ENCODE measurements at places on chromosomes 3 and 15.

DNA sequence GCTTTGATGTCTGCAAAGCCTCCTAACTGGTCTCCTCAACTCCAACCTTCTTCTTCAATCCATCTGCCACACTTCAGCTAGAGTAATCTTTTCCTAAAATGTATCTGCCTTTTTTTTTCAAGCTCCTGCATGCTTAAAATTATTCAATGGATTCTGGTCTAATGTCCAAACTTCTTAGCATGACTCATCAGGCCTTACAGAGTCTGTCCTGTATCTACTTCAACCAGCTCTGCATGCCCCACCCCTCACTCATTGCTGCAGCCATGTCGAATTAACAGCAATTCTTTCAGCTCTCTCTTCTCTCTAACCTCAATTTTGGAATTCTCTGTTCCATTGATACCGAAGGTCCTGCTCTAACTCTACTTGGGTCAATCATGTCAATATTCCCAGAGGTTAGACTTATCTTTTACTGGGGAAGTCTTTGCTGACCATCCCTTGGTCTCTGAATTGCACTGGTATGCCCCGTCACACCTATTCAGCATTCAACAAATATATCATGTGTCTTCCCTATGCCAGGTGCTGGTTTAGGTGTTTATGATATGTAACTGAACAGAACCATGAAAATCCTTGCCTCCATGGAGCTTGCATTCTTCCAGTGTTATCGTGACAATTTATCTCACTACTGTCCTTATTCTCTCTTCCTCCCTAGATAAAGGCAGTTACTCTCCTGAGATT, 88.5 kb upstream of the NANOGP8 start:
- DNase-seq: no peak

GRCh38 chr3:59854061-59854709, 804.4 kb upstream of the CFAP20DC start:
- no peak for DNase-seq

DNA sequence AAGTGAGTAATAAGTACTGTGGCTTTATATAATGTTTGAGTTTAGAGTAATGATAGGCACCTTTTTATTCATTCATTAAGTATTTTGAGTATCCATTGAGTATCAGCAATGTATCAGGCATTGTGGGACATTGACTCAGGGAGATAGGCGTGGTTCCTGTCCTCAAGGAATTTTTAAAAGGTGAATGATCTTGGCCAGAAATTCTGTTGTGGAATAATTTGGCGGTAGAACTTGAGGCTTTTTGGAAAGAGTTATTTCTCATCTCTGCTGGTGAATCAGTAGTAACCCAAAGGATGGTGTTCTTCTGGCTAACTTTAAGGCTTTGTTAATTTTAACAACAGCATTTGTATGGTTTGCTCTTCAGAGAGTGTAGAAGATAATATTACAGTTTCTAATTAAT, 2.0 kb downstream of the RAB7A start:
- DNase-seq: no peak

- DNase-seq: no peak
These were observed 2.2 kb downstream of the RPN1 start for GRCh38 chr3:128648402-128648801.

- DNase-seq: no peak
These were observed 26.5 kb upstream of the POLR2M start for GRCh38 chr15:57680021-57680420.

- no peak for DNase-seq
These were observed 332.7 kb upstream of the SLCO3A1 start for GRCh38 chr15:91520850-91521249.

DNA sequence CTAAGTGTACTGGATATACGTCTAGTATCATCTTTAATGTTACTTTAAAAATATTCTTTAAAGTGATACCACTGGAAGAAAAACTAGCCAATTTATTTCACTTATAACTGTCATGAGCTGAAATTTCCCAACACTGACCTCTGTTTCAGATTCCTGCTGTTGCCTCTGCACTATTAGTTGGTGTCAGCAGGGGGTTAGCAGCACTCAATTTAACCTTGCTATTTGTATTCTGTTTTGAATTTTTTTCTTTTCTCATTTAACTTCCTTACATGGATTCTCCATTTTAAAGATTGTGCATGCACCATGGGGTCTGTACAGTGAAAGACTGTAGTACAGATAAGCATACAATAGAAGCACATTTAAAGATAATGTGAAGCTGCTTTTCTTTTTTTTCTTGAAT, 169.2 kb downstream of the UBE2E2 start:
- DNase-seq: no peak

GRCh38 chr3:17489139-17489538, 253.3 kb downstream of the TBC1D5 start:
- no peak for DNase-seq

DNA sequence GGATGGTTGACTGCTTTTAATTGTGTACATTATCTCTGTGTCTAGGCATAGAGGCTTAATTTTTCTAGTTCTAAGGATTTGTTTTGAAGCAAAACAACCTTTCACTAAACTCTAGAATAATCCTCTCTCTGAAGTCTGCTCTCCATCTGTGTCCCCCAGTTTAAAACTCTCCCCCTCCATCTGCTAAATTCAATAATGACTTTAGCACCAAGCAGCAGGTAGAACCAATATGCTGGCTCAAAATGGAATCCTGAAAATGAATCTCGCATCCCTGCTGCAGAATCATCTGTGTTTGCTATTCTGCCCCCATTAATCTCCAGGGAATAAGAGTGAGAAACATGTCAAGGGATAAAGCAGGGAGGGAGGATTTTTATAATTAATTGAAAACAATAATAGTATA, 111.8 kb downstream of the TUSC7 start:
- no peak for DNase-seq

DNA sequence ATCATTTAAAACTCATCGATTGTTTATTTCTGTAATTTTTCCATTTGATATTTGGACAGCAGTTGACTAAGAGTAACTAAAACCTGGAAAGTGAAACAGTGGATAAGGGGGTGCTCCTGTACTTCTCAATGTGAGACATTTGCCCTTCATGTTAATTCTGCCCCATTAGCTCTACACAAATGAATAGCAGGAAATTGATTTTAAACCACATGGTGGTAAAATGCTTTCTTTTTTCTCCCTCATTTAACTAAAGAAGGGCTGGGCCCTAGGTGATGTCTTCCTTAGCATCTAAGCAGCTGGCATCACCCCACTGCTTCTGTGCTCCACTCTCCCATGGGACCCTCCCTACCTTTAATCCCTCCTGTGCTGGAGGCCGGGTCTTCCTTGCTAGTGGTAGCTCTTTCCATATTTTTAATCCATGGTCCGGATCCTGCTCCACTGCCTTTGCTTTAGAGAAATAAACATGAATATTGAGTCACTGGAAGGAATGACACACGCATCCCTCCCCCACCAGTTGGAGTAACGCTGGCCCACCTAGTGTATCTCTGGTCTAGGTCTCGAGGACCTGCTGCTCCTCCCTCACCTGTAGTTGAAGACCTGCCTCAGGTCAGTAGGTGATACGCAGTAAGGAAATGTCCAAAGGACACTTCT, 30.2 kb upstream of the LAMP3 start:
- DNase-seq: no peak

DNA sequence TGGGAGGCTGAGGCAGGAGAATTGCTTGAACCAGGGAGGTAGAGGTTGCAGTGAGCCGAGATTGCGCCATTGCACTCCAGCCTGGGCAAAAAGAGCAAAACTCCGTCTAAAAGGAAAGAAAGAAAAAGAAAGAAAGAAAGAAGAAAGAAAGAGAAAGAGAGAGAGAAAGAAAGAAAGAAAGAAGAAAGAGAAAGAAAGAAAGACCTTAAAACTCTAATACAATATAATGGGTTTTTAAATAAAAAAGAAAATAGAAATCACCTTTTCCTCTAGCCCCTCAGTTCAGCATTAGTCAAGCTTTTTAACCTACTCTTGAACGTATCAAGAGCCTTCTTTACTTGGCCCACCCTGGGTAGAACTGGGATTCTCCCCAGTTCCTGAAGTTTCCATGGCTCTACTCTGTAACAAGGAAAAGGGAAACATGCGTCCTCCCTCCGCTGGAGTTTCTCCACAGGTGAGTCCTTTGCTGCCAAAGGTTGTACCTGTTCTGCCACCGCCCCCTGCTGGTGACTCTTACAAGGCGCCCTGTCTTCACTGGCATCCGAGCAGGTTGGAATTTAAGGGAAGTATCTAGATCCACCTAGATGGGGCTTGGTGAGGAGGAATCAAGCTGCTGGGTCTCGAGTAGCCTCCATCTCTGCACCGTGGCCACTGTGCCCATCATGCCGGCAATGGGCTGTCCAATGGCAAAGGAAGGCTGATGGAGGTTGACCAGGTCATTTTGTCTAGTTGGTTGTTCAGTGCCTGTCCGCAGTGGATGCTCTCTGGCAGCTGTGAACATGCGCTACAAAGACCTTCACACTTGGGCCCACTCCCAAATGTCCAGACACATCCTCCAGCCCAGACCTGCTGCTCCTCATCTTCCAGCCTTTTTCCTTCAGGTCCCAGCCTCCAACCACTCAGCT, 20.6 kb upstream of the EPHB3 start:
- DNase-seq: peak; percentile 55

GRCh38 chr15:46080016-46080415, 445.2 kb downstream of the SQOR start:
- no peak for DNase-seq

- DNase-seq: no peak
These were observed 34.3 kb downstream of the ZMAT3 start for GRCh38 chr3:179037351-179037750.

- DNase-seq: no peak
These were observed 957.1 kb downstream of the FHIT start for GRCh38 chr3:60294181-60294580.

- DNase-seq: no peak
These were observed 29.5 kb upstream of the LSAMP start for GRCh38 chr3:116474801-116475200.

DNA sequence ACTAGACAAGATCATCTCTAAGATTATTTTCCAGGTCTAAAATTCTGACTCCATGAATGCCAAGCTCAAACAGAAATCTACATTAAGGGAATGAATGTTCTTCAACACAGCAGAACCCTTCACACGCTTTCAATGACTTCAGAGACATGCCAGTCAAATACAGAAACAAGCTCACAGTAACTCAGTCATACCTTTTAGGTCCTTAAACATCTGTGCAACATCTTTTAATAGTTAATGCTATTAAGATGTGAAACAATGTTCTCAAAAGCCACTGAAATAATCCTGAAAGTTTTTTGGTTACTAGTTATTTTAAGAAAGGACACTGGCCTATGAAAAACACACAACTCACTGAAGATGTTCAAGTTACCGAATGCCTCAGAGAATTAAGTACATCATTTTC, 2.5 kb downstream of the DLG1 start:
- DNase-seq: no peak

- no peak for DNase-seq
These were observed 5.5 kb downstream of the PIAS1 start for GRCh38 chr15:68059630-68060029.

DNA sequence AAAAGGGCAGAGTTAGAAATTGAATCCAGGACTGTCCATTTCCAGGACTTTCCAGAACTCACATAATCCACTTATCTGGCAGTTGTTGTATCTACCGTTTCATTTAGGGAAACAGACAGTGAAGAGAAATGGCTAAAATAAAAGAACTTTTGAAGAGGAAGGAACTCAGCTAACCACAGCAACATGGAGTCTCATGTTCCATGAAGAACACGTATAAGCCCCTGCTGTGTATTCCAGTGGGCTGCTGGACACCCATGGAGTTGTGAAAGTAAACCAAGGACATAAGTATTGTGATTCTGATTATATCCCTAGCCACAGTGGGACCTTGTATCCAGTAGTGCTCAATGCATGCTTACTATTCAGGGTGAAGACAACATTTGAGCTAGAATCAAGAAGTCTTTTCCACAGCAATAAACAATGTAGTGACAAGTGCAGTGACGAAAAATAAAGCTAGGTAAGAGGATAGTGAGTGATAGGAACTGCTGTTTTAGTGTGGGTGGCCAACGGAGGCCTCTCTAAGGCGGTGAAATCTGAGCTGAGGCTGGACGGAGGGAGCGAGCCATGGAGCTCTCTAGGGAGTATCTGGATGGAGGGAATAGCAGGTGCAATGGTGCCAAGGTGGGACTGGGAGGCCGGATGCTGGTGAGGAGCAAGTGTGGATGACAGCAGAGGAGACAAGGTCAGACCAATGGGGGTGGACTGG, 26.8 kb upstream of the TRH start:
- no peak for DNase-seq

GRCh38 chr15:75928680-75929608, 25.3 kb downstream of the FBXO22 start:
- no peak for DNase-seq

DNA sequence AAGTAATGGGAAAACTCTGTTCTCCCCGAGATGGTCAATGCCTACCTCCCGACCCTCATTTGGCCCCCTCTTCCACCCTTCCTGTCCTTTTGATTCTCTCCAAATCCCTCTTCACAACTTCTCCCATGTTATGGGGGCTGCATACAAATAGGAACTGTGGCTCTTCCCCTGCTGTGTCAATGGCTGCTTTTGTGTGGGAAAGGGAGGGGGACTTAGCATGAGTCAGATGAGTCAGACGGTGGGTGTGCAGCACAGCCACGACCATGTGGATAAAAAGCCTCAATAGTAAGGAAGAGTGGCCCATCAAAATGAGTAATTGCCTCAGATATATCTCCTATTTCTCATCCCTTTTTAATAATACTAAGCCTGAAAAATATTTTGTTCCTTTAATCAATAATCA, 31.9 kb downstream of the SPATA16 start:
- no peak for DNase-seq

GRCh38 chr3:163957072-163957471, 1121.2 kb downstream of the SI start:
- DNase-seq: no peak

DNA sequence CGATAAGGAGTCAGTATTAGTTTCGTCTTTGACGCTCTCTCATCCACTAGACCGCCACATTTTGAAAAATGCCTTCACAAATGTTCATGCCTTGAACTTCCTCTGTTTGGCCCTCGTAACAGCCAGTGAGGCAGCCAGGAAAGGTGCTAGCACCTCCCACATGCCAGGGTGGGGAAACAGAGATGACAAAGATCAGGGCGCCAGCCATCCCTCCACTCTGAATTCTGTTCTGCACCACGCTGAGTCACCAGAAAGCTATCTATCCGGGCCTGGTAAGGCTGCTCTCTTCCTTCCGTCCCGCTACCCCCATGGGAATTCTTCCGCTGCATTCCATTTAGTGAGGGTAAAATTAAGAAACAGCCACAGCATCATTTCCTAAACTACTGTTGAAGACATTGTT, 31.3 kb upstream of the BCL2L10 start:
- DNase-seq: no peak

DNA sequence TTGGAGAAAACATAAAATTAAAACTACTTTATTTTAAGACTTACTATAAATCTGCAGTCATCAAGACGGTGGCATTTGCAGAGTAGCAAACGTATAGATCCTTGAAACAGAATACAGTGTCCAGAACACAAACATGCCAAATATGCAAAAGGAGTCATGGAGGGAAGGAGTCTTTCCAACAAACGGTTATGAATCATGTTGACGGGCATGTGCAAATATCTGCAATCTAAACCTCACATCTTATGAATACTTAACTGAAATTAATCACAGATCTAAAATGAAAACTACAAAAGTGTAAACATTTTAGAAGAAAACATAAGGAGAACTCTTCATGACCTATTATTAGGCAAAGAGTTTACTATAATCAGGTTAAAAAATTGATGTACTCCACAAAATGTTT, 69.4 kb downstream of the TFRC start:
- DNase-seq: no peak

Measured in stimulated activated CD4-positive, alpha-beta T cell treated with anti-CD3 and anti-CD28 coated beads, Interleukin-1b, Interleukin-23, amount 100 ng/mL, for 1 hour (primary cell).